H9 (cell line): ENCODE measurements at places on chromosomes 7 and 10. TPM values are rescaled to one million over a fixed set of nuclear protein-coding genes. Genes with fewer than 3 reads are reported as not detected.
A peak's percentile ranks its signal among the peaks of the same experiment; 100 is the strongest.

DNA sequence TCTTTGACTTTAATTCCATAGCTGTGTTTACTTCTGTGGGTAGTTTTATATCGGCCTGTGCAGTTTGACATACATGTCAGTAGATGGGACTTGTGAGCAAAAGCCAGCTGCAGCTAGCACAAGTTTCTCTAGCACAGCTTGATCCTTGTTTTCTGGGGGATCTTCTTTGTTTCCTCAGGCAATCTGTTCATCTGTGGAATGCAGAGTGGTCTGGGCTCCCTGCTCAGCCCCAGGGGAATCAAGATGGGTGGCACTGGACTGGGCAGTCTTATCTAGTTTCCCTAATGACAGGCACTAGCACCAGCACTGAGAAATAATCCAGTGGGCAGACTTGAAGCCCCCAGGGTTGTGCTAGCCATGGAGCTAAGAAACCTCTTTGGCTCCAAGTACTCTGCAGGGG lies 40.8 kb downstream of the CYP2C19 start:
- H3K27ac ChIP-seq: no peak overlapping the region
- DNase-seq: peak; percentile 24
- 0 out of 2 replicates have a peak, but pooled peaks cover 4% of the 10 kb centered on the region for H3K36me3 ChIP-seq
- no peaks in the 10 kb centered on the region for H3K27me3 ChIP-seq
- no peak overlapping the region for H3K4me3 ChIP-seq

GRCh38 chr7:117137868-117138267 lies 184.6 kb downstream of the ST7 start:
- no peak for DNase-seq
- no peak overlapping the region for H3K27ac ChIP-seq
- H3K36me3 ChIP-seq: no peaks in the 10 kb centered on the region; the same call in 2 of the 3 replicates
- no peak overlapping the region for H3K4me3 ChIP-seq

GRCh38 chr7:27202018-27202861 lies 2.3 kb upstream of the HOXA13 start:
- H3K36me3 ChIP-seq: no peaks in the 10 kb centered on the region
- H3K4me1 ChIP-seq: no peaks in the 10 kb centered on the region

DNA sequence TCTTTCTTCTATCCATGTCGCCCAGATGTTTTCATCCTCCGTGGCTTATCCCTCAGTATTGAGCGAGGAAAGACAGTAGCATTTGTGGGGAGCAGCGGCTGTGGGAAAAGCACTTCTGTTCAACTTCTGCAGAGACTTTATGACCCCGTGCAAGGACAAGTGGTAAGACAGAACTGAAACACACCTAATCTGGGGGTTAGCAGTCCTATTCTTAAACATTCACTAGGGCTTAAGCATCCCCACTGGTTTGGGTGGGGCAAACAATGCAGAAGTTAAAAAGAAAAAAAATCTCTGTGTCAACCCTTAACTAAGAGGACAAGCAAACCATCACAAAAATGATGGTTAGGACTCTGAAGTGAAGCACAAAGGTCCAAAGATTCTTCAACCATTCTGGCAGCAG lies 43.8 kb downstream of the SP8 start:
- DNase-seq: no peak
- no peaks in the 10 kb centered on the region for H3K36me3 ChIP-seq
- H3K27ac ChIP-seq: no peak overlapping the region
- H3K27me3 ChIP-seq: no peaks in the 10 kb centered on the region
- no peak overlapping the region for H3K4me3 ChIP-seq

DNA sequence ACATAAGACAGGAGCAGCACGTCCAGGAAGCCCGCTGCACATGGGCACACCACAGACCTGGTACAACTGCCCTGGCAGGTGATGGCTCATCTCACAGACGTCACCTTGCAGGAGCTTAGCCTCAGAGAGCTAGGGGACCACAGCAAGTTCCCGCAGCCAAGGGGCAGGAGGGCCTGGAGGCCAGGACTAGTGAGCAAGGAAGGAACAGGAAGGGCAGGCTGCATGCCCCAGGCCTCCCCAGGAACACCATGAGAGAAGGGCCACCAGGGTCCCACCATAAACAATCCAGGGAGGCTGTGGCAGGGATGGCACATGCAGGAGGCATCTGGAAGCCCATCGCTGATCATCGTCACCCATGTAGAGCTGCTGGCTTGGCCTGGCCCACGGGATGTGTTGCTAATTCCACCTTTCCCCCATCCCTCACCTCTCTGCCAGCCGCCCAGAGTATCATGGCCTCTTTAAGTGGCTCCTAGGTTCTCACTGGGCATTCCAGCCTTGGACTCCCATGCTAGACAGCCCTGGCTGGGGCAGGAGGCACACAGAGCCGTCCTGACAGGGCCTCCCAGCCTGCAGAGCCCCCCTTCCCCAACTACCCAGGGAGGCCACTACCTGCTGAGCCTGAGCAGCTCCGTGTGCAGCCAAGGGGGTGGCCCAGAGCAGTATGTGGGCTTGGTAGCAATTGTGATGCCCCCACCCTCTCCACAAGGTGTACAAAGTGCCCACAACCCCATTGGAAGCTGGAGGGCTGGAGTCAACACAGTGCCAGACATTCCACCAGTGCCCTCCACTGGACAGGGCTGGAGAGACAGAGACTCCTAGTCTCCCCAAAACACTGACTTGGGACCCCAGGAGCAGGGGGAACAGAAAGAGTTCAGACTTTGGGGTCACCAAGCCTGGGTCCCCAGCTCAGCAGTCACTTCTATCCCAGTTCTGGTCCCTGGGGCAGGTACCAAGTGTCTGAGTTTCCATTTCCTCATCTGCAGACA lies 35.5 kb downstream of the GRID1 start:
- H3K27me3 ChIP-seq: no peaks in the 10 kb centered on the region
- no peak overlapping the region for H3K4me3 ChIP-seq
- DNase-seq: no peak
- H3K4me1 ChIP-seq: no peaks in the 10 kb centered on the region; the same call in 1 of the 2 replicates
- H3K27ac ChIP-seq: no peak overlapping the region

DNA sequence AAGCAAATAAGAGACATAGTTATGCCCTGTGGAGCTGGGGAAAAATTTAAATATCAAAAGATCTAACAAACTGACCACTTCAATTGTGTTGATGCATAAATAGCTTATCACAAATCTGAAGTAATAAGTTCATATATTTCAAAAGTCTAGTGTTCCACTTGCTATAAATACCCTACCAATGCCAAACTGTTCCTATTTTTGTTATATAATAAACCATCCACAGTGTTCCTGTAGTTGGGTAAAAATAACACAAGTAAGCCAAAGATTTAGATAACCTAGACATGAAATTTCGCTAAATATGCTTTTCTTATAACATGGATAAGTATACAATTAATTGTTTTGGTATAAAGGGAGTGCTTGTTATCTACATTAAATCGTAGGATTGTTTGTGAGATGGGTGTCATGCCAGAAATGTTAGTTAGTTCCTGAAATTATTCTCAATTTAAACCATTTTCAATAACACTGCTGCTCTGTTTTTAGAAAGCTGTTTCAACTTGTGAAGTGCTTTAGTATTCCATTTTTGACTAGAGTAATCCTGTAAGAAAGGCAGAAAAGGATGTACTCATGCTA lies 85.5 kb downstream of the CACNA2D1 start:
- H3K4me3 ChIP-seq: no peak overlapping the region
- H3K27me3 ChIP-seq: no peaks in the 10 kb centered on the region
- no peaks in the 10 kb centered on the region for H3K36me3 ChIP-seq
- no peaks in the 10 kb centered on the region for H3K4me1 ChIP-seq

DNA sequence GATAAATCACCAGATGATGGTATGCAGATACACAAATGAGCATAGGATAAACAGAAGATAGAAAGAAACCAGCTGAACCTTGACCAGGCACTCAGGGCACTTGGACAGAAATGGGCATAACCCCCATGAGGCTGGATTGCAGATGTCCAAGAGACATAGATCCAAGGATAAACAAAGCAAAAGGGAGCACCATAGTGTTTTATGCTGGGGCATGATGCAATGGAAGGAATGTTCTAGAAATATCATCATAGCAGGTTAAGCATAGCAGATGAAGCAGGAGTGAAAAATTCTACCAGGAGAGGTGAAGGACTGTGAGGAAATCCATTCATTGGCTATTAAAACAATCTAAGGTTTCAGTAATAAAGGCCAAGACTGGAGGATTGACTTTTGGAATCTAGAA lies 70.5 kb upstream of the TES start:
- no peak for DNase-seq
- H3K4me1 ChIP-seq: no peaks in the 10 kb centered on the region

- no peaks in the 10 kb centered on the region for H3K27me3 ChIP-seq
- no peak overlapping the region for H3K4me3 ChIP-seq
- no peaks in the 10 kb centered on the region for H3K4me1 ChIP-seq
- no peak for DNase-seq
Observed at GRCh38 chr10:51311228-51311627, 236.9 kb downstream of the PRKG1 start.

DNA sequence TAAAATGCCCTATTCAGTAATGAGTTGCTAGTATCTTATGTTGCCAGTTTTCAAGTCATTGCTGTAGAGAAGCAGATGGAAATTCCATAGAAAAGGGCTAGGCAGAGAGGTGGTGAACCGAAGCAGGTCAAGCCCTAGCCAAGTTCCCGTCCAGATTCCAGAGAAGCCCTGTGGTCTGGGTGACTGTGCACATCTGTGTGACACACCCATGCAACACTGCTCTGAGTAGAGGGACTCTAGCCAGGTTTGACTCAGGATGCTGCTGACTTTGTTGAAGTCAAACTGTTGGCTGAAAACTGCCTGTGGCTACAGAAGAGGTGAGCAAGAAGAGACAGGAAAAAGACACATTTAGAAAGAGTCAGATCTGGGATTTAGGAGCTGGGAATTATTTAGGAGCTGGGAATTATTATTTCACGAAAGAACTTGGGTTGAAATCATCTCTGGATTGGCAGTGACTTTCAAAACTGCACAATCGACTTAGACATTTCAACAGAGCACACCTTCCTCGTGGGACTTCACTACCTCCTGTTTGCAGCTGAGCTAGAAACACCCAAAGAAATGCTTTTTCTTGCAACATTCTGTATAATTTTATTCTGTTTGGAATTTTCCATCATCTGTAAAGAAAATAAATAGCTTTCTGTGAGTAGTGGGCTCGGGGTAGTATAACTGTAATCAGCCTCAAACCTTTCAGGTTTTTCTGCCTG lies 149.1 kb upstream of the PRKCQ start:
- no peak for DNase-seq
- H3K4me1 ChIP-seq: no peaks in the 10 kb centered on the region
- H3K4me3 ChIP-seq: no peak overlapping the region
- no peak overlapping the region for H3K27ac ChIP-seq
- H3K27me3 ChIP-seq: no peaks in the 10 kb centered on the region

SUN3 gene
- not detected in 2 replicates for total RNA-seq

MORN4 gene
- total RNA-seq: 11.9 and 12.0 TPM in 2 replicates

DNA sequence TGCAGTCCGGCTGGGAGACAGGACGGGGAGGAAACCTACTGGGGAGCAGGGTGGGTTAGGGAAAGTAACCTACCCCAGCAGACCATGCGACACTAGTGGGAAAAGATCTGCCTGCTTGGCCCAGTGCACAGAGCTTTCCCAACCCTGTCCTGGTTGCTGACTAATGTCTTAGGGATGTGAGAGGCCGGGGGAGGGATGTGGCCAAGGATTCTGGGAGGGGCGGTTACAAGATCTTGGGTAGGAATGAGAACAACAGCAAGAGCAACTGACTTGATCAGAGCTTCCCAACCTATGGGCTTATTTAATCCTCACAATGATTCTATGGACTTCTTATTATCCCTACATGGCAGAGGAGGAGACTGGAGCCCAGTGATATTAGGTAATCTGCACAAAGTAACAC lies 24.0 kb upstream of the EIF5AL1 start:
- H3K4me3 ChIP-seq: no peak overlapping the region
- no peaks in the 10 kb centered on the region; the same call in 1 of the 2 replicates for H3K4me1 ChIP-seq
- H3K27me3 ChIP-seq: no peaks in the 10 kb centered on the region
- no peaks in the 10 kb centered on the region for H3K36me3 ChIP-seq
- peak; percentile 36 for DNase-seq

DNA sequence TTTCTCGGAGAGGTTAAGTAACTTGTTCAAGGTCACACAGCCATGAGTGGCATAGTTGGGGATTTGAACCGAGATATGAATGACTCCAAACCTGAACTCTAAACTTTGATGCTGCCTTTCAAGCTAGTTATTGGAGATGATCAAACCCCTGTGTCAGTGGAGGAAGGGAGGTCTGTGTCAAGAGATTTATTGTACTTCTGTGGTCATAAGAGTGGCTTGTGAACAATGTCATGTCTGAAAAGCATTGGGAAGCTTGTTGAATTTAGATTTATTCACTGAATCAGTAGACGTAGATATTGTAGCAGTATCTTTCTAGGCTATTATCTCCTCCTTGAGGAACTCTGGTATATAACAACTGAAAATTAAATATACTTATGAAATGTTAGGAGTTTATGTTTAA lies 27.3 kb downstream of the SNX10 start:
- H3K36me3 ChIP-seq: no peaks in the 10 kb centered on the region
- no peak overlapping the region for H3K27ac ChIP-seq
- no peak overlapping the region for H3K4me3 ChIP-seq

PPRC1 gene
- total RNA-seq: 111 and 121 TPM in 2 replicates

DNA sequence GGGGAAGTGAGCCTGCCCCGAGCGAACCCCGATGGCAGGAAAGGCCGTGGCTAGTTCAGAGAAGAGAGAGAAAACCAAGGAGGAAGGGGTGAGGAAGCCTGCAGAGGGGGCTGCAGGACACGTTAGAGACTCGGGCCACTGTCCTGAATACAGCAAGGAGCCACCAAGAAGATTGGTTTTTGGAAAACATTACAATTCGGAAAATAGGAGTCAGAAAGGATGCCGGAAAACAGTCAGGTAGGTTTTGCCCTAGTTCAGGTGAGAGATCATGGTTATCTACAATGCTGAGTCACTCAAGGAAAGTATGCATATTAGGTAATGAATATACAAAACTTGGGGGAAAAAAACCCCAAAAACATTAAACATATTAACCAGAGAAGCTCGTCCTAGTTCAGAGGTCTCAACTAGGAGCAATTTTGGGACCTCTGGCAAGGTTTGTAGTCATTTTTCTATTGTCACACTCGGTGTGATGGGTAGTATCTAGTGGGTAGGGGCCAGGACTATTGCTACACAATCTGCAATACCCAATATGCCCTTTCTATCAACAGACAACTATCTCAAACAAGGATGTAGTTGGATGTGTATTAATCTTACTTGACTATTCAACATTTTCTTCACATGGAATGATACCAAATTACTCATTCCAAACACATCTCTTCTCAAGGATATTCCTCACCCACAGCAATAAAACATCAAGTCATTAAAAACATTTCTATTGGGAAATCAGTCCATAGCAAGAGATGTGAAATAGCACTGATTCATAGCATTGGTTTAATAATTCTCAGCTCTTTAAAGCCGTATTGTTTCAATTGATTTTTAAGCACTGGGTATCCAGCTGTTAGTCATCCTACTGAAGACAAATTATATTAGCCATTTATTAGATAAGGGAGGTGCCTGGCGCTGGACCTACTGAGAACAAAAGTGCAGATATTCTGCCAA lies 74.4 kb upstream of the RSU1 start:
- H3K36me3 ChIP-seq: no peaks in the 10 kb centered on the region
- peak overlapping the region; percentile 88 for H3K27ac ChIP-seq
- peak; percentile 82 for DNase-seq
- H3K27me3 ChIP-seq: no peaks in the 10 kb centered on the region
- H3K4me1 ChIP-seq: no peaks in the 10 kb centered on the region
